ENCODE measurements at places on chromosomes 16 and 17.

DNA sequence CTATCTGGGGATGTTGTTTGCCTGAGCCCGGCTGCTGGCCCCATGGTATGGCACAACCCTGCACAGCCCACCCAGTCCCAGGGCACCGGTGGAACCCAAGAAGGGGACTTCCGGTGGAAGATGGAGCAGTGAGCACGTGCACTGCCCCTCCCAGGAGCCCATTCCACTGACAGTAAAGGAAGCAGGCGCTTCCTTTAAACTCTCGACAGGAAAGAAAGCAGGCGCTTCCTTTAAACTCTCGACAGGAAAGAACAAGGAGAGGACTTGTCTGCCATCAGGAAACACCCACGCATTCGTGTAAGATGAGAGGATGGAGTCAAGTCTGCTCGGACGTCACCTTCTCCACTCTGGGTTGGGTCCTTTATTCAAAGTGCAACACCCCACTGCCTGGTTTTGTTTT lies 53.7 kb downstream of the IL21R start:
- no peak for DNase-seq

DNA sequence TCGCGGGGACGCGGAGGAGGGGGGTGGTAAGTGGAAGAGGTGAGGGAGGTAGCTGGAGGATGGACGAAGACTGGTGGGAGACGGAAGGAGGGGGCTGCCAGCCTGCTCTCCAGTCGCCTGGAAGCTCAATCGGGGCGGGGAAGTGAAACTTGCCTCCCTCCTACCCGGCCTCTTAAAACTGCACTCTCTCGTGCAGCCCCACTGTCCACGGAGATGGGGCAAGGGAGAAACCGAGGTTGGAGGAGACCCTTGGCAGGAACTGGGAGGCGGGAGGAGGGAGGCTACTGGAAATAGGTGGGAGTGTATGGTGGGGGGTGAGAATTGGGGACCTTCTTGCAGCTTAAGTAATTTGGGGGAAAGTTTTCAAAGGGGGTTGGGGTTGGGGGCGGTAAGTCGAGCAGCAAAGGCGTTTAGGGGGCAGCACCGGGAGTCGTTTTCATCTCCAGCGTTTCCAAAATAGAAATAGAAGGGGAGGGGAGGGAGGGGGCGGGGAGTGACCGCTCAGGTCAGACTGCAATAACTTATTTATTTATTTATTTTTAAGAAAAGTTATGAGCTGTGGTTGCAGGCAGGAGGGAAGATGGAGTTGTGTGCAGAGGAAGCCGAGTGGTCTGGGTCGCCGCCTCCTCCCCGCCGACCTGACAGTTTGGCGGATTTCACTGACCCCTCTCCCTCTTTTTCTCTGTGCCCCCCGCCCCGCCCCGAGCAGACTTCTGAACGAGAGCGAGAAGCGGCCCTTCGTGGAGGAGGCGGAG lies 1.4 kb downstream of the SOX9 start:
- no peak for DNase-seq

- DNase-seq: peak; percentile 21
Observed at GRCh38 chr17:17305281-17305801, 2.2 kb downstream of the NT5M start.

DNA sequence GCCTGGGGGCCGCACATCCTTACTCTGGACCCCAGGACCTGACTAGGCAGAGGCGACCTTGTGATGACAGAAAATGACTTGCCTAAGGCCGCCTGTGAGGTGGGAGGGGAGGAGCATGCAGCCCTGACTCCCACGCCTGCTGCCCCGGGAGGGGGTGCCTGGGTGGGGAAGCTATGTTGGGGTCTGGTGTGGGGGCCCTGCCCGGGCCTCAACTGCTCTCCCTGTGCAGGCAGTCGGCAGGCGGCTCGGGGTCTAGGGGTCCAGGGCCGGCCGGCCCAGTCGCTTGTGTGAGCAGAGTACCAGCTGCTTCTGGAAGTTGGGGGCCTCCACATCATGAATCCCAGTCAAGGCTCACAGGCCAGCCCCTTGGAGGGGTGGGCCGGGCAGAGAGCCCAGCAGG lies 48.1 kb downstream of the PRMT7 start:
- no peak for DNase-seq

DNA sequence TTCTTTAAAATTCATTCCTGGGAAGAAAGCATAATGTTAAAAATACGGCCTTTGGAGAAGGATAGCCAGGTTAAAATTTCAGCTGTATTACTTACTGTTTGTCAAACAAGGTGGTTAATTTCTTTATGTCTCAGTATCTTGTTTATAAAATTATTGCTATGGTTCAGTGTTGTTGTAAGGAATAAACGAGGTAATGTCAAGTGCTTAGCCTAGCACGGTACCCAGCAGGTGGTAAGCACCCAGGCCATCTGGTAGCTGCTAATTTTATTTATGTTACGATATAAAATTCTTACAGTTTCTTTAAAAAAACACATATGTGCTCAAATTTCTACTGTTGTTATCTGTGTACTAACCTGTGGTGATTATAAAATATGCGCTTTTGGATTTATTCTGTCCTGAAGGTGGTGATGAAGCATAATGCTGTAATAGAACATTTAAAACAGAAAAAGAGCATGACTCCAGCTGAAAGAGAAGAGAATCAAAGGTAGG lies 48.9 kb downstream of the C17orf58 start:
- DNase-seq: no peak

DNA sequence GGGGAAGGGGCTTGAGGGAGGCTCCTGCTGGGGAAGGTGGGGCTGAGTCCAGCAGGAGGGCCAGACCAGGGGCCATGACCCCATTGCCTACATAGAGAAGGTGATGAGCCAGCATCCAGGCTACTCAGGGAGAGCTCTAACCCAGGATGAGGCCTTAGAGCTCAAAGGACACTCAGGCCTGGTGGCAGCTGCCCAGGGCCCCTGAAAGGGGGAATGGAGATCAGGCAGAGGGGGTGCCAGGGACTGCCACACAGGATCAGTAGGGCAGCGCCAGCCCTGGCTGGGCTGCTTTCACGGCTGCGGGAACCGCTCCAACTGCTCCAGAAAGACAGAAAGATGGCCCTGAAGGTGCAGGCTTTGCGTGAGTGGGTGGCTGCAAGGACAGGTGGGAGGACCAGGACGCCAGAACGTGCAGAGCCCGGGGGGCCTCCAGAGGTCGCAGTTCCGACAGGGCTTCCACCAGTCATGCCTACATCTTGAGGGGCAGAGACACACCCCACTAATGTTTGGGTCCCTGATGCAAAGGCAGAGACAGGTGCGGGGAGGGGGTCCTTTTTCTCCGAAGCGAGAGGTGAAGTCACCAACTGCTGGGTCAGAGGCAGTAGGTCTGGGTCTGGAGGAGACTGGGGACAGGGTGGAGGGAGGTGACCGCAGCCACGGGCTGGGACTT lies 882 bp upstream of the ATP6V0C start:
- DNase-seq: no peak

DNA sequence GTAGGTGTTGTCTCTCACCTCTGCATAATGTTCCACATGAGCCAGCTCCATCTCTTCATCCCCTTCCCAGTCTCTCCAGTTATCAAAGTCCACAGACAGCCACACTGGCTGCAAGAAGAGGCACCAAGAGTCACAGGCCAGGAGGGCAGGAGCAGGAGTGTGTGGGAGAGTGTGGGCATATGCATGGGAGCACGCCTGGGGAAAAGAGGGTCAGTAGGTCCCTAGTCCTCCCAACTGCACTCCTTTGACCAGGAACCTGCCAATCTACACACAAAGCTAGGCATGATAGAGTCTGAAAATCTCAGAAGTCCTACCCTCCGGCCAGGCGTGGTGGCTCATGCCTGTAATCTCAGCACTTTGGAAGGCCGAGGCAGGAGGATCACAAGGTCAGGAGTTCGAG lies 7.3 kb upstream of the AARSD1 start:
- DNase-seq: no peak

DNA sequence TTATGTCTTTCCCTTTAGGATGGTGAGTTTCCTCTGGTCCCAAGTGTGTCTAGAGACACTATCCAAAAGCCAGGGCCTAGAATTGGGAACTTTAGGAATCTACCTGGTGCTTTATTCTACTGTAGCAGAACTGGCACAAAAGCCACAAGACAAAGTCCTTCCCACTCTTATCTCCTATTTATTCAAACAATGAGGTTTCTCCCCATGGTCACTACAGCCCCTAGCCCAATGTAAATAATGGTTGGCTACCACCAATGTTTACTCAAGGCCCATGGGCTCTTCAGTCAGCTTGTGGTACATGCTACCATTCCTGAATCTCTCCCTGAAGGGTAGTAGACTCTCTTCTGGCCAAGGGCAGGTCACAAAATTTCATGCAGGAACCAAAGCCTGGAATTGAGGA lies 789.4 kb upstream of the KIF2B start:
- no peak for DNase-seq

DNA sequence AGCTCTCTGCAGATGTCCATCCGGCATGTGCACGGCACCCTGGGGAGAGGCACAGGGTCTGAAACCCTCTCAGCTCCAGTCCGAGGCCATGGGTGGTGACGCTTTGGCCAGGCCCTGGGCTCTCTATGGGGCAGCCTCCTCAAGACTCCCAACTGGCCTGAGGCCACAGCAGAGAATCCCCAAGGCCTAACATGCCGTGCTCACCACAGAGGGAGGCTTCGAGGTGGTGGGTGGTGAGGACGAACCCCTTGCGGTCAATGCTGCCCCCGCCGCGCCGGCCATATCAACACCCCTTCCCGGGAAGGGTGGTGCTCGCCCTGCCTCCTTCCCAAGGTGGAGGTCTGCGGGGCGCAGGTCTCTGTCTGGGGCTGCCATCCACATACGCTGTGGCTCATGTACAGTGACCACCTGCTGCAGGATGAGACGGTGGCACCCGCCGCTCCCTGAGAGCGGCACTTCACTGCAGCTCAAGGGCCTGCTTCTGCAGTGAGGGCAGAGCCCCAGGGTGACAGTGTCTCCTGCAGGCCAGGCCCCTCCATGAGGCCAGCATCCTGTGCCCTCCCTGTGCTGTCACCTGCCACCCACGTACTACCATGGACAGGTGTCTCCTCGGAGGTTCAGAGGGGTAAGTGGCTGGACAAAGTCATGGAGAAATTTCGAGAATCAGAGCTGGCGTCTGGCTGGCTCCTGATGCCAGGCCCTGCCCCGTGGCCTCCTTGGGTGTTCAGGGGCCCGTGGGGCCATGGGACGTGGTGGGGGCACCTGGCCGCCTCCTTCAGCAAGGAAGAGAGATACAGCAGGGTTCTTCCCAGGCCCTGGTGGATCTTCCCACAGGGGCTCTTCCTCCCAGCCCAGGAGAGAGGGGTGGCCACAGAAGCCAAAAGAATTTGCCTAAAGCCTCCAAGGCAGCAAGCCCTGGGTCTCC lies 54.6 kb upstream of the ACSF3 start:
- no peak for DNase-seq

DNA sequence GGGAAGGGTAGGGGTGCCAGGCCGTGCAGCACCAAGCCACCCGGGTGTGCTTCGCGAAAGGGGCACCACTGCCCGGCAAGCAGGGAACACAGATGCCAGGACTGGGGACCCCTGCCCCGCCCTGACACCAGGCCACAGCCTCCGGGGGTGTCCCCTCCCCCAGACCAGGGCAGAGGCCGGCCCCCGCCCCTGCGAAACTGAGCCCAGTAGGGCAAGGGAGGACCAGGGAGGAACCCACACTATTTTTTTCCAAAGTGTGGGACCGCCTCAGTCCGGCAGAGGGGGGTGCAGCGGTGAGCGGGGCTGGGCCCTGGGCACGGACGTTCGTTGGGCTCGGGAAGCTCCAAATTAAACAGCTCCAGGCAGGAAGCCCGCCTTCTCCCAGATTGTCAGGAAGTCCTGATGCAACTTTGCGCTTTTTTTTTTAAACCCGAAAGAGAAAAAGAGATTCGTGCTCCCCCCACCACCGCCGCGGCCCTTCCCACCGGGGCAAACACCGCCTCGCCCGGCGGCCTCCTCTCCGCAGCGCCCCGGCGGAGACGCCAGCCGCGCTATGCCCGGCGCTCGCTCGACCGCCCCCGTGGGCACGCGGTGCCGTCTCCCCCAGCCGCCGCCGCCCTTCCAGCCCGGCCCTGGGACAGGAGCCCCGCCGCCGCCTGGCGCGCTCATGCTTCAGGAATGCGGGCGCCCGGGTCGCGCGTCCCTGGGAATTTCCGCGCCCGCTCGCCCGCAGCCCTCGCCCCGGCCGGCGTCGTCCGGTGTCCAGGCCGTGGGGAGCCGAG lies 755 bp downstream of the PIEZO1 start:
- no peak for DNase-seq

GRCh38 chr17:57090560-57091185 lies 5.6 kb downstream of the AKAP1 start:
- DNase-seq: no peak

DNA sequence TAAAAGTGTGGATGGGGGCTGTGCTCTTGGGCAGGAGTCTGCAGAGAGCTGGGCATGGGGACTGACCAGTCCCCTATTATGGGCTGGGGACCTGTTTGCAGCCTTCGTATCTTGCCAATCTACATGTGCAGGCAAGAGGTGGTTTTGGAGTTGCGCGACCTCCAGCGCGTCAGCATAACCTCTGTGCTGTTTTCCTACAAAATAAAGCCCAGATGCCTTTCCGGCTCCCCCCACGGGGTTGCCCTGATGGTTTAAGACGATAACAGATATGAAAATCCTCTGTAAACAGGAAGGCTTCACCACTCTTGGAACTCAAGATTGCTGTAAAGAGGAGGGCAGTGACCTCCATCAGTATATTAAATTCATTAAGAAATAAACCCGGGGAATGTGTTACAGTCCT lies 16.5 kb upstream of the SPPL2C start:
- no peak for DNase-seq

DNA sequence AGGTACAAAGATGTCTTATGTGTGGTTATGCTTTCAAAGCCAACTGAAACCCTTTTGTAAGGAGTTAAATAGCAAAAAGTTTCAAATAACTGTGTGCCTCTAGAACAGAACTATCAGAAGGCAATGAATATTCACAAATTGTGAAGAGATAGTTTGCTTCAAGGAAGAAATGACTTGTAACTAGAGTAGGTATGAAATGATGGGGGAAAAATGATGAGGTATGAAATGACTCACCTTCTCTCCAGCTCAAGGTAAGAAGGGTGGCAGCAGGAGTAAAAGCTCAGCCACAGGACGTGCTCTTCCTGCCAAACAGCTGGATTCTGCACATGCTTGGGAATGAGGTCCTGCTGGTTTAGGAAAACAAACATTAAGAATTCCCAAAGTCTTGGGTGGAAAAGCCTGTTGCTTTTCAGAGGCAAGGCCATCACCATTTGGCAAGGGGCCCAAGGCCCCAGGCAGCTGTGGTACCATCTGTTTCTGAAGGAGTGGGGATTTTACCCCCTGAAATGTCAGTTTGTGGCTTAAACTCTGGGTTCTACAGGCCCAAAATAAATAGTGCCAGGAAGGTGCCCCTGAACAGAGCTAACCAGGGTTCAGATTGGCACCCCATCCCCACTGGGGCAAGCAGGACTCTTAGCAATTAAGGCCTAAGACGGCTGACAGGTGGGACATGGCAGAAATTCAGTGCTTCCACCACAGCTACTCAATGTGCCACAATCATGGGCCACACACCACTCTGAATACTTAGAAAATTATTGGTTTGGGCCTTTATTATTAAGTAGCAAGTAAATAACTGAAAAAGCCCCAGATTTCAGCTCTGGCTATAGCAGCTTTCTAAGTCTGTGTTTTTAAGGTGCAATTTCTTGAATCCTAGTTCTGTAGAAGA lies 13.3 kb downstream of the HERPUD1 start:
- DNase-seq: no peak

All from stimulated activated CD8-positive, alpha-beta memory T cell treated with anti-CD3 and anti-CD28 coated beads, Interleukin-4, amount 100 ng/mL, for 1 hour (primary cell).